ENCODE measurements at places on chromosomes 3 and 15.
A peak's percentile ranks its signal among the peaks of the same experiment; 100 is the strongest.

- DNase-seq = no peak
Observed at GRCh38 chr15:64582202-64582601, 121.8 kb downstream of the ZNF609 start.

DNA sequence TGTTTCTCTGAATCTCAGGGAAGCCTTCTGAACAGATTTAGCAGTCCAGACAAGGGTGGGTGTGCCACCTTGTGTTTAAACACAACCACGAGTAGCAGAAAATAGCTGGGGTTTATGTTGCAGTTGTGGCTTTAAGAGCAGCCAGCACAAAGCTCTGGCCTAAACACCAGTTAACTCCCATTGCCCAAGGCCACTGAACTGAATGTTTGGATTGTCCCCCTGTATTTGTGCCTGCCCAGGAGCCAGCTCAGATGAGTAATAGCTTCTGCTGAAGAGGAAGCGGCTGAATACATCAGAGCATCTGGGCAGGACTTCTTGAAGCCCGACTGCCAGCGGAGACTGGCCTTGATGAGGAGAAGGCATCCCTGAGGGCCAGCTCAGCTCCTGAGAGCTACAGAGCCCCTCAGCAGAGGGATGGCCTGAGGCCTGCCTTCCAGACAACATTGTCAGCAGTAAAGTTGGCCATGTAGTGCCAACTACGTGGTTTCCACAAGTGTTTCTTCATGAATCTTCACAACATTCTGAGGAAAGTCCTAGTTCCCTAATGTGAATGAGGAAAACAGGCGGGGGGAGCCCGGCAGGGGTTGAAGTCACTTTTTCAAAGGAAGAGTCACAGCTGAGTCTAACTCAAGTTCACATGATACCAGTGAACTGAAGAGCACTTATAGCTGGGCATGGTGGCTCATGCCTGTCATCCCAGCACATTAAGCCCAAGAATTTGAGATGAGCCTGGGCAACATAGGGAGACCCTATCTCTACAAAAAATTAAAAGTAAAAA is 65.8 kb upstream of the ZBTB38 start:
- DNase-seq = peak; percentile 97

DNA sequence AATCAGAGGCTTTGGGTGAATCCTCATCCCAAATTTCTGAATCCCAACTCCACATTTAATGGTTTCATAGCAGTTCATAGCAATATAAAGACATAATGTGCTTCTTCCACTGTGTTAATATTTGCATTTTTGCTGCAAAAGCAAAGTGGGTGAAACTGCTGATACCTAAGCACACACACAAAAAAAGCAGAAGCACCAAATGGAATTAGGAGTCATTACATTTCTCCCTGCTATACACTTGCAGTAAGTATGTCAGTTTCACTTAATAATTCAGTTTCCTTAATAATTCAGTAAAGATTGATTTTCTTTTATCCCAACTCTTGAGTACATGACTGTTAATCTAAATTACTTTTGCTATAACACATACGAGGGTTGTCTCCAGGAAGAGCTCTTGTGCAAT is 48.9 kb upstream of the ALCAM start:
- DNase-seq = no peak

GRCh38 chr3:50588759-50589433 is 19.6 kb downstream of the HEMK1 start:
- DNase-seq = peak; percentile 28

GRCh38 chr15:90213818-90214204 is 12.7 kb downstream of the SEMA4B start:
- DNase-seq = no peak

- DNase-seq = no peak
Observed at GRCh38 chr15:70240082-70240481, 142.4 kb upstream of the TLE3 start.

GRCh38 chr3:197340521-197340871 is 42.1 kb upstream of the DLG1 start:
- DNase-seq = no peak

- DNase-seq = no peak
Observed at GRCh38 chr15:62142736-62143135, 22.3 kb downstream of the C2CD4B start.

DNA sequence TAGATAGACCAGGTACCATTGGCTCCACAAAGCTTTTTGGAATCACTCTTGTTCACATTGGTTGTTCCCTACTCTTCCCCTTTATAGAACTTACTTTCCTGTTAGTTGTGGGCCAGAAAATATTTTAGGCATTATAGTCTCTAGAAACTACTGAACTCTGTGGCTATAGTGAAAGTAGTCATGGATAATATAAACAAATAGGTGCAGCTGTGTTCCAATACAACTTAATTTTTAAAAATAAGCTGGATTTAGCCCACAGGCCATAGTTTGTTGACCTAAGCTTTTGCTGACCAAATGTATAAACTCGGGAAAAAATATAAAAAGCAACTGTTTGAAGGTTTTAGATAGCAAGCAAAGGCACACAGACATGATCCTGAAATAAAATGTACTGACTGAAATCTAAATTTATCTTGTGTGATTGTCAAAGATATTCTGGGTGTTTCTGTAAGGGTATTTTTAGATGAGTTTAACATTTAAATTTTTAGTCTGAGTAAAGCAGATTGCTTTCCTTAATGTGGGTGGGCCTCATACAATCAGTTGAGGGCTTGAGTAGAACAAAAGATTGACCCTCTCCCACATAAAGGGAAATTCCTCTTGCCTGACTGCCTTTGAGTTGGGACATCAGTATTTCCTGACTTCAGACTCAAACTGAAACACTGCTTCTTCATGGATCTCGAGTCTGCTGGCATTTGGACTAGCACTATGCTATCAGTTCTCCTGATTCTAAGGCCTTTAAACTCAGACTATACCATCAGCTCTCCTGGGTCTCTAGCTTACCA is 13.2 kb downstream of the IQCB1 start:
- peak; percentile 9 for DNase-seq

DNA sequence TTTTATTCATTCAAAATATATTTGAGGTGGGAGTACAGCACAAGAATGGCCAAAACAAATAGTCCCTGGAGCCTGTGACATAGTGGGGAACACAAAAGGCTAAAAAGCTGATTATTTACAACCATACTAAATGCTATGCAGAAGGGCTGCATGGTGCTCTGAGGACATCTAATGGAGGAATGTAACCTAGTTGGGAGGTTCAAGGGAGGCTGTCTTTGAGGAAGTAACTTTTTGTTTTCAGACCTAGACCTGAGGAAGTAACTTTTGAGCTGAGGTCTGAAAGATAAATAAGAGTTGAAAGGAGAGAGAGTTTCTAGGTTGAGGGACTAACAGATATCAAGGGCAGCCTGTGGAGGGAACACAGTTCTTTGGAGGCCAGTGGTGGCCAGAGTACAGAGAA is 34.8 kb upstream of the RASA2 start:
- DNase-seq = peak; percentile 76

- peak; percentile 10 for DNase-seq
Observed at GRCh38 chr3:53163444-53164387, 2.7 kb downstream of the PRKCD start.

GRCh38 chr3:5479229-5479799 is 291.8 kb downstream of the EDEM1 start:
- DNase-seq = no peak

GRCh38 chr3:27861046-27862036 is 139.2 kb upstream of the EOMES start:
- no peak for DNase-seq

DNA sequence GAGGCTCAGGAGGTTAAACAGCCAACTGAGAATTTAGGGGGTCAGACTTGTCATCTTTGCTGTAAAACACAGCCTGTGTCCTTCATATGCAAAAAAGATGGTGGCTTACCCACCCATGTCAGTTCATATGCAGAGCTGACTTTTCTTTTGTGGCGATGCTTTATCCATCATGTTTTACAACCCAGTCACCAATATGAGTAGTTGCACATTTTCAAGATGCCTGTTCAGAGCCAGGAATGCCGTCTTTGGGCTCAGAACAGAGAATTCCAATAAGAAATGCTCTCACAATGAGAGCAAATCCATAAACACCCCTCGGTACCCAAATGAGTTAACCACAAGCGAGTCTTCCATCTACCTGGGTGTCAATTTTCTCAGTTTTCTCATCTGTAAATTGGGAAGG is 83.6 kb downstream of the TIGIT start:
- DNase-seq = peak; percentile 25

DNA sequence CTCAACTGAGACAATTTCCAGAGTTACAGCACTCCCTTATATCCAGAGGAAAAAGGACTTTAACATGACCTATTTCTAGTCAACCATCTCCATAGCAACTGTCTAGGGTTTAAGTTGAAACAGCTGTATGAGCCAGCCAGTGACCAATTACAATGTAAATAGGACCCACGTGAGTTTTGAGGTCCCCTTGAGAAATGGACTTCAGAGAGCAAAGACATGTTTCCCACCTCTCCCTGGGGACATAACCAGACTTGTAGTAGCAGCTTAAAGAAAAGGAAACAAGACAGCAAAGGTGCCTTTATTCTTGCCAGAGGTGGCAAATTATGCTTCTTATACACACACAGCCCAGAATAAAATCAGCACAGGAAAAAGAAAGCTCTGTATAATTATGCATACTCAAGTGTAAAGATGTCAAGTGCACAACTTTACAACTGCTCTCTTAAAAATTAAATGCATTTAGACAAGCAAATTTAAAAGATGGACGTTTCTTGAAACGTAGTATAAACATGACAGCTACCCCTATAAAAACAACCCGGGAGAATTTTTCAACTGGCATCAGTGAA is 40.2 kb downstream of the SUMF1 start:
- DNase-seq = peak; percentile 82

GRCh38 chr3:98530676-98531075 is 1.1 kb upstream of the GPR15 start:
- no peak for DNase-seq

GRCh38 chr3:63400246-63400860 is 122.2 kb downstream of the SYNPR start:
- peak; percentile 15 for DNase-seq

GRCh38 chr3:173889596-173889995 is 492.1 kb downstream of the NLGN1 start:
- DNase-seq = peak; percentile 81

DNA sequence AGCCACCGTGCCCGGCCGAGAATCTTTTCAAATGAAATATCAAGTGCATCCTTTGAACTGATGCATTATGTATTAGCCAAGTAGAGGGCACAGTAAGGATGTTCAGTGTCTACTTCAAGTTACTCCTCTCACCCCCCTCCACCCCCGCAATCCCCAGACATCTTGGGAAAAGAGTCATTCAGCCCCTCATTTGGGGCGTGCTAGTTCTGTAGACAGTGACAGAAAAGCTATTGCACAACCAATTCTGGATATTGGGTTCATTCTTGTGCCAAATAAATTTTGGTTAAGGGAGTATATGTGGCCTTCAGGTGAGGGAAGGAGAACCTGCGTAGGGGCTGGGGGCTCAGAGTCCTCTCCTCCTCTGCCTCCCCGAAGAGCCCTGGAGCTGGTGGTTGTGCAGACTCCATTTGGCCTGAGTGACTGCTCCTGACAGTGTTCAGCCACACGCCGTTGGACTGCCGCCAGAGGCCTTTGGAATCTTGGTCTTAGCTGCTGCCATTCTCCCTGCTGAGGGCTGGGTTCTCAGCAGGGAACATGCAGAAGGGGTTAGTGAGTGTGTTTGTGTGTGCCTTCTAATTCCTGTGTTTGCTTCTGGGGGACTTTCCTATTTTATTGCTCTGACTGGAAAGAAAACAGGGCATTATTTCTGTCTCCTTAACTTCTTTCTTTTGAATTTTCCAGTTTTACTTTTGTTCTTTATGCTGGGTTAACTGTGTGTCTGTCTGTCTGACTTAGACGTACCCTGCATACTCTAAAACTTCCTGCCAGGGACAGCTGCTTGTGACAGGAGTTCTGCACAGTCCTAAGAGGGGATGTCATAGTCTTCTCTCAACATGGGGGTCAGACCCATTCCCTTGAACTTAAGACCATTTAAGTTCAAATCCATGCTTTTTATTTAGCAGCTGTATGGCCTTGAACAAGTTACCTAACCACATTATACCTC is 21.0 kb downstream of the RARB start:
- DNase-seq = peak; percentile 93

- no peak for DNase-seq
Observed at GRCh38 chr15:92166751-92167405, 226.8 kb upstream of the ST8SIA2 start.

DNA sequence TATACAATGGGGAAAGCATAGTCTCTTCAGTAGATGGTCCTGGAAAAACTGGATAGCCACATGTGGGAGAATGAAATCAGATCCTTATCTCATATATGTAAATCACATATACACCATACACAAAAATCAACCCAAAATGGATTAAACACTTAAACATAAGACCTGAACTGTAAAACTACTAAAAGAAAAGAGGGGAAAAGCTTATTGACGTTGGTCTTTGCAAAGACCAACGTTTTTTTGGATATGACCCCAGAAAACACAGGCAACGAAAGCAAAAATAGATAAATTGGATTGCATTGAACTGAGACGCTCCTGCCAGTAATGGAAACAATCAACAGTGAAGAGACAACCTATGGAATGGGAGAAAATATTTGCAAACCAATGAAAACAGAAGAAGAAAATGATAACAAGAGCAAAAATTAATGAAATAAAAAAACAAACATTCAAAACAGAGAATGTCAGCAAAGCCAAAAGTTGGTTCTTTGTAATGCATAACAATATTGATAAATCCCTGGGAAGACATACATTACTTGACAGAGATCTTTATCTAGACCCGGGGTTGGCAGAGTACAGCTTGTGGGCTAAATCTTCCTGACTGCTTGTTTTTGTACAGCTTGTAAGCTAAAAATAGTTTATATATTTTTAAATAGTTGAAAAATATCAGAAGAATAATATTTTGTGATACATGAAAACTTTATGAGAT is 86.9 kb downstream of the NEO1 start:
- no peak for DNase-seq

DNA sequence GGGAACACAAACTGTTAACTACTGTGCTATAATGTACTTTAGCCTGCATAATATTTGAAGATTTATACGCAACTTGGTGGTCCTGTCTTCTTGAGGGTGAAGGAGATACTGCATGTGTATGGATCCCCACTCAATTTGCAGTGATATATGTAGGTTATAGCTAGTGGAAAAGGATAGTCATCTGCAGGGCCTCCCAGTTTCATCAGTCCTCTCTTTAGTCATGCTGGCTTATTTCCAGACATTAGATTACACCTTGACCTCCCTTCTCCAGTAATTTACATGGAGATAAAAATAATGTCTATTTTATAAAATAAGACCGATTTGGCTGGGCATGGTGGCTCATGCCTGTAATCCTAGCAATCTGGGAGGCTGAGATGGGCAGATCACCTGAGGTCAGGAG is 3.7 kb downstream of the NR1D2 start:
- peak; percentile 20 for DNase-seq

GRCh38 chr3:112074616-112075497 is 11.3 kb upstream of the C3orf52 start:
- peak; percentile 89 for DNase-seq

GRCh38 chr15:70113304-70113700 is 15.6 kb upstream of the TLE3 start:
- no peak for DNase-seq

DNA sequence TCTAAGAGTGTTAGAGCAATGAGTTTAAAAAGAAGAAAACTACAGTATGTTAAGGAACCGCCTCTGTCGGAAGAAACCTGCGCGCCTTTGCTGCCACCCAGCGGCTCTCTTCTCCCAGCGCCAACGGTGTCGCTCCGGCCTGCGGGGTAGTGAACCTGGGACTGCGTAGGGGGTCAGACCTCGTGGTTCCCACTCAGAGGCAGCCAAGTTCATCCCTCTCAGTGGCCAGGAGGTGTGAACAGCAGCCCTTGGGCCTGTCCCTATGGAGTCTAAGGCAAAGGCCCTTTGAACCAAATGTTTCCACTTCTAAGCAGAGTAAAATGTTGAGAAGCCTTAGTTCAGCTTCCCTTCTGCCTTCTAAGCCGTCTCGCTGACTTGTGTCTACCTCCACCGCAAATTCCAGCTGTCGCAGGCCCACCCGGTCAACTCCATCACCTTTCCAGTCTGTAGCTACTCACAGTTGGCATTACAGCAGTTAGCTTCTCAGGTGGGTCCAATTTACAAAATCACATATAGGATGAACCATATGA is 980 bp upstream of the RAB27A start:
- peak; percentile 77 for DNase-seq

Measured in EH (cell line).